ENCODE measurements at places on chromosomes 4 and X.

- DNase-seq = no peak
Observed at GRCh38 chrX:18129690-18130089, 91.0 kb downstream of the BEND2 start.

DNA sequence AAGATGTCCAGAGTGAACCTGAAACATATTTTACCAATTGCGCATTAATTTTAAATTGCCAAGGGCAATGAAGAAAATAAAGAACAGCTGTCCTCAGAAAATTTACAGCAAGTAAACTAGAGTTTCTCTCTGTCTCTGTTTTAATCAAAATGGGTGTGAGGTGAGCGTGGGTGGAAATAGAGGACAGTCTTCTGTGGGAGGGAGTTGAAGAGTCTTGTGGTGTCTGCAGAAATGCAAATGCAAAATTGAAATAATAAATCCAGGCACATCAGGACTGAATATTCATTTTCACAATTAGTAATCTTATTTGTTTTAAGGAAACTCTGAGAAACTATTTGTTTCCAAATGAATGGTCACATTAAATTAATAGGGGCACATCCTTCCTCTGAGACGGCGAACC is 192.0 kb downstream of the ARHGAP10 start:
- DNase-seq = no peak

DNA sequence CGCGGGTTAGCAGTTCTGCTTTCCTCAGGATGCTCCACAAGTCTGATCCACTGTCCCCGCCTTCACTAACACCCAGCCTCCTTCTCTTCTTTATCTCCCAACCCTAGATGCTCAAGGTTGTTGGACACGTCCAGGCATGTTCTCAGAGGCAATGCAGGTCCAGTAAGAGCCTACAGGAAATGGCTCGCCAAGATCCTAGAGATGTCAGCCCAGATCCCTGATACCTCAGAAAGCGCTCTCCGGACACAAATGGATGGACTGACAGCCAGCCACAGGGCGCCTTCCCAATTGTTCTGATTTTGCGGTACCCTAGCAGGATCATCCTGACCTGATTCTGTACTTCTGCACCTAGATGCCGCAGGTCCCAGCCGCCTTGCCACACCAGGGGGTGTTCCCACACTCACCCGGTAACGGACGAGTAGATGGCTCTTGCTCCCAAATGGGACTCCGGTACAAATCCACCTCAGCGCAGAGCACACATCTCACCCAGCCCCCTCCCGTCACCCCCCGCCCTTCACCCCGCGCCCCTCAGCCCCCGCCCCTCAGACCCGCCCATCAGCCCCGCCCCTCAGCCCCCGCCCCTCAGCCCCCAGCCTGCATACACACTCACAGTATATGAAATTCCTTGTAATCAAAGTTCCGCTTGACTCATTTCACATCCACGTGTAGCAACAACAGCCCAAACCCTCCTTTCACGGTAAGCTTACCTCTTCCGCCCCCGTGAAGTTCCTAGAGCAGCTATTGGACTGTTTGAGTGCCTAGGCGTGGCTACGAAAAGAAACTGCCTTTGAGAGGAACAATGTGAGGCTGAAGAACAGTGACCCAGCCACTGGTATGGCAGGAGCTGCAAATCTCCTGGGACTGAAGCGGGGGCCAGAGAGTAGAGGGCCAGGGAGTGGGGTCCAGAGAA is at the start of gene EDA2R:
EDA2R (minus strand) TSS at position 488 of the 910 bp plus-strand sequence. CDS start 23,058 bp downstream, outside the sequence.
- DNase-seq = peak; percentile 2

DNA sequence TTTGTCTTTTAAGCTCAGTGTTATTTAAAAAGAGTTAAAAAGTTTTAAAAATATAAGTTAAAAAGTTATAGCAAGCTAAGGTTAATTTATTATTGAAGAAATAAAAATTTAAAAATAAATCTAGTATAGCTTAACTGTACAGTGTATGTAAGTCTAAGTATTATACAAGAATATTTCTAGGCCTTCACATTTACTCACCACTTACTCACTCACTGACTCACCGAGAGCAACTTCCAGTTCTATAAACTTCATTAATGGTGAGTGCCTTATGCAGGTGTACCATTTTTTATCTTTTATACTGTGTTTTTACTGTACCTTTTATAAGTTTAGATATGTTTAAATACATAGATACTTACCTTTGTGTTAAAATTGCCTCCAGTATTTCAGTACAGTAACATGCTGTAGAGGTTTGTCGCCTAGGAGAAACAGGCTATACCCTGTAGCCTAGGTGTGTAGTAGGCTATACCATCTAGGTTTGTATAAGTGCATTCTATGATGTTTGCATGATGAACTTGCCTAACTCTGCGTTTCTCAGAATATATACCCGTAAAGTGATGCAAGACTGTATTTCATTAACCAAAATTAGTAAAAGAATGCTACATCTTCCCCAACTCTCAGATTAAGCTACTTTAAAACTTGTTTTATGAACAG is 202.9 kb downstream of the CFAP299 start:
- no peak for DNase-seq

GRCh38 chrX:67523932-67524331 is 19.9 kb upstream of the AR start:
- DNase-seq = no peak

DNA sequence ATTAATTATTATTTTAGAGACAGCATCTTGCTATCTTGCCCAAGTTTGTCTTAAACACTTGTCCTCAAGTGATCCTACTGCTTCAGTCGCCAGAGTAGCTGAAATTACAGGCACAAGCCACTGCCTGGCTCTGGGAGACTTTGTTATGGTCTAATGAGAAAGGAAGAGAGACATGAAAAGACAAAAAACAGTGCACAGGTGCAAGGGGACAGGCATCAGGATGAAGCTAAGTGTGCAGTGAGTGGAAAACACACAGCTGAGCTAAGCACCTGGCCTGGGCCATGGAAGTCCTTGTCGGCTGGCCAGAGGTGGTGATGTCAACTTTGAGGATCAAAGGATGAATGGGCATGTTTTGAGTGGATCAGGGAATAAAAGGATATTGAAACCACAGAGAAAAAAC is 102.7 kb downstream of the HS3ST1 start:
- no peak for DNase-seq

DNA sequence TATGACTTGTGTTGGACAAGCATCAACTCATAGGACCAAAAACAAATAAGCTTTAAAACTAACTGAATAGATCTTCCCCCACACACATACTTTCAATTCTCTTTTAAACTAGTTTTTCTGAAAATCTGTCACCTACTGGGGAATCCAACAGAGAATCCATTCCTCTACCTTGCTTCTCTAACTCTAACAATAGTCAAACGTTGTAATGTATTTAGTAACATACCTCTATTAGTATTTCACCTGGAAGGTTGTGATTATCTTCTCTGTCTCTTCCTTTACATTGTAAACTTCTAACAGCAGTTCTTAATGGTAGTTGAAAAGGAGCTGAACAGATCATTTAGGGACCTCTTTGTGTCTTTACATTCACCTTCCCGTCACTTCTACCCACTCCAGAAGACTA is 337.1 kb upstream of the FAM241A start:
- no peak for DNase-seq

- no peak for DNase-seq
Observed at GRCh38 chrX:40012868-40013265, 84.9 kb downstream of the BCOR start.

DNA sequence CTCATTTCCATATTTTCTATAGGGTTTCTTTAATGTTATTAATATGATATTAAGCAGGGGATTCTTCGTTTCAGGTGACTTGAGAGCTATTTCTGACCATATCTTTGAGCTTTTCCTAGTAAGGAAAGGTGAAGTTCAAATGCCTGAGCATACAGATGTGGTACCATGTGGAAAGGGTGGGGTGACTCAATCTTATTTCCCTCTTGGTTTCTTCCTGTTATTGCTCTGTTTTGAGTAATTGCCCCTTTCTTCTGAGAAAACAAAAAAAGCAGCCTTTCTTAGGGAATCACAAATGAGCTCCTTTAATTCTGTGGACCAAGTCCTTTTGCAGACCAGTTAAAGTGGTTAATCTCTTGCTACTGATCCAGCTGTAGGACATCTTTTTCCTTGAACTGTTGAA is 41.0 kb upstream of the AGA start:
- no peak for DNase-seq

Measured in activated CD4-positive, alpha-beta T cell treated with anti-CD3 and anti-CD28 coated beads, Interleukin-2, amount 50 U/mL, for 4 hours (primary cell).